NCI-H2029 (cell line): ENCODE measurements at places on chromosomes 1 and 21.

DNA sequence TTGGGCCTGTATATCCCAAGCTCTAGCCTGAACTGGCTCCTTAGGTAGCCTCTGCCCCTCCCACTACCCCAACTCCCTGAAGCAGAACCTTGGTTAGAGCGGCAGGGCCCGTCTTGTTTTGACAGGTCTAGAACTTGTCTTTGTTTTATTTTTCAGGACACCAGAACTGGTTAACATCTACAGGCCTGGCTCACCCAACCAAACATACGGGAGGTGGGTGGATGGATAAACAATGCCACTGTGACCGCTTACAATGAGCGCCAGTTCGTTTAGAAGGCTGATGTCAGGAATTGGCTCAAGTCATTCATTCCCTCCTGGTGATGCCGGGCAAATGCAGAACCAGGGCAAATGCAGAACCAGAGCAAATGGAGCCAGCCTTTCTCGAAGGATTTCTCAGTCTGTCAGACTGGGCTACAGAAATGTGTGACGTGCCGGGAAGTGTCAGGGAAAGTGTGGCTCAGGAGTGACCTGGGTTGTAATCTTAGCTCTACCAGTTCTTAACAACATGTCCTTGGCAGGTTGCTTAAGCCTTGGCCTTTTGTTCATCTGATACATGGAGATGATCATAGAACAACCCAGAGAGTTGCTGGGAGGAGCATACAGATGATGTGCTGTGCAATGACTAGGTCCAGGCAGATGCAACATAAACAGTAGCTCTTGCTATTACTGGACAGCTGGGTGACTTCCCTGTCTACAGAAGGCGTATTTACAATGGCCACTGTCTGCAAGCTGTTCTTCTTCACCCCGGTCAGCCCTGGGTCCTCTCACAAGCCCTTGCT, 30.5 kb upstream of the BTG2 start:
- no peak for DNase-seq

DNA sequence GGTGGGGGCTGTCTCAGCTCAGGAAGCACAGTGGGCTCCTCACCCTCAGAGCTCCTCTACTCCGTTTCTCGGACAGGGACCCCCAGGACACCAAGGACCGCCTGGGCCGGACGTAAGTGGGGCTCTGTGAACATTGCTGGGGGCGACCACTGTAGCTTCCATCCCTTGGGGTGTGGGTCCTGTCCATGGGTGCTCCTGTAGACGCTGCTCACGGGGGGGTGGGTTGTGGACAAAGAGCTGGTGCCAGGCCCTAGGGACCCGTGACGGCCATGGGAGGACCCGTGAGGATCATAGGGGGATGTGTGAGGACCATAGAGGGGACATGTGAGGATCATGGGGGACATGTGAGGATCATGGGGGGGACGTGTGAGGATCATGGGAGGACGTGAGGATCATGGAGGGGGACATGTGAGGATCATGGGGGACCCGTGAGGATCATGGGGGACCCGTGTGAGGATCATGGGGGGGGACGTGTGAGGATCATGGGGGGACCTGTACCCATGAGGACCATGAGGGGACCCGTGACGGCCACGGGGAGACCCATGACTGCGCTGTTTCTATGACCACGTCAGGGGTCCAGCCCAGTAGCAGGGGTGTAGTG, 18.1 kb downstream of the COL6A1 start:
- DNase-seq: no peak

DNA sequence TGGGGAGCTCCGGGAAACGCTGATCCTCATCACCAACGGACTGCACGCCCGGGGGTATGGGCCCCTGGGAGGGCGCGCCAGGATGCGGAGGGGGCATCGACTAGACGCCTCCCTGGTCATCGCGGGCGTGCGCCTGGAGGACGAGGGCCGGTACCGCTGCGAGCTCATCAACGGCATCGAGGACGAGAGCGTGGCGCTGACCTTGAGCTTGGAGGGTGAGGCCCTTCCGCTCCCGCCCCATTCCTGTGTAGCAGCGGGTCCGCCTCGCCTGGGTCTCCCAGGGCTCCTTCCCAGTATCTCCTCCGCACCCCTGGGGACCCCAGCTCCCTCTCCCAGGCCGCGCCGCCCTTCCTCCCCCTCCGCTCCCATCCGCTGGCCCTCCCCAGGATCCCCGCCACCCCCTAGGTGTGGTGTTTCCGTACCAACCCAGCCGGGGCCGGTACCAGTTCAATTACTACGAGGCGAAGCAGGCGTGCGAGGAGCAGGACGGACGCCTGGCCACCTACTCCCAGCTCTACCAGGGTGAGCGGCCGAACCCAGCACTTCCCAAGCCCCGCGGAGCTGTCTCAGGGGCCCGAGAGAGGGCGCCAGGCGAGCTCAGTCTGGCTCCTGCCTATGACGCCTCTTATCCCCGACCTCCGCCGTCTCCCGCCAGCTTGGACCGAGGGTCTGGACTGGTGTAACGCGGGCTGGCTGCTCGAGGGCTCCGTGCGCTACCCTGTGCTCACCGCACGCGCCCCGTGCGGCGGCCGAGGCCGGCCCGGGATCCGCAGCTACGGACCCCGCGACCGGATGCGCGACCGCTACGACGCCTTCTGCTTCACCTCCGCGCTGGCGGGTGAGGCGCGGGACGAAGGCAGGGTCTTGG, 5.0 kb downstream of the HAPLN2 start:
- no peak for DNase-seq

- DNase-seq: no peak
These were observed 586.5 kb downstream of the PTBP2 start for GRCh38 chr1:97308131-97308530.

GRCh38 chr1:202561726-202562443, 148.4 kb downstream of the SYT2 start:
- DNase-seq: no peak

DNA sequence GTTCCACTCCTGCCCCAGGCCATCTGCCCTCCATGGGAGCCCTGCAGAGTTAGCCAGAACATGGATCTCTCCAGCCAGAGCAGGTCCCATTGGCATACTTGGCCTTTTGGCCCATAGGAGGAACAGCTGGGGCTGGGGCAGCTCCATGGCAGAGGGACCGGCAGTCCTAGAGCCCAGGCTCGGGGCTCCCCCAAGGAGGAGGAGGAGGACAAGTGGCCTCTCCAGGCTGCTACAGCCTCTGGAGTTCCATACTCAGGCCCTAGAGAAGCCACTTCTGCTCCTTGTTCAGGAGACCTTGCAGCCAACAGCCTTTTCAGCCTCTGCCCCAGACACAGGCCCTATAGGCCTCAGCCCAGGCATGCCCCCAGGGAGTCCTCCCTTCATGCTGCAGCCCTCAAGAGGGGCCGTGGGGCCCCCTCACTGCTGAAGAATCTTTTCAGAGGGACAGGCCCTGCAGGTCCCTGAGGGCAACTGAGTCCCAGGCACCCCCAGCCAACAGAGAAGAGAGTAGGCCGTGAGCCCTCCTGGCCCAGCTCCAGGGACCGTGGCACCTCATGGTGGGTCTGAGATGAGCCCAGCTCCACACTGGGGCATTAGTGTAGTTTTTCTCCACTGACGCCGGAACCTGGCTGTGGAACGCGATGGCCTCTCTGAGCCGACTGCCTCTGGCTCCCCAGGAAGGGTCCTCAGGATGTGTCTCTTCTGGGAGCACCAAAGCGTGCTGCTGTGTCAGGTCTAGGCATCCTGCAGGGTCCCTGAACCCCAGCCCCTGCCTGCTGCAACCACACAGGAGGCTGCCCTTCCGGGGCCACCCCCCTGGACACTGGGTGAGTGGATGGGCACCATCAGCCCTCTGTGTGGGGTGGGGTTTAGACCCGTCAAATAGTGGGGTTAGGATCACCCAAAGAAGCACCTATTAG, 297.6 kb upstream of the VAMP3 start:
- no peak for DNase-seq

GRCh38 chr21:34536311-34536710, 24.3 kb upstream of the KCNE1 start:
- no peak for DNase-seq

DNA sequence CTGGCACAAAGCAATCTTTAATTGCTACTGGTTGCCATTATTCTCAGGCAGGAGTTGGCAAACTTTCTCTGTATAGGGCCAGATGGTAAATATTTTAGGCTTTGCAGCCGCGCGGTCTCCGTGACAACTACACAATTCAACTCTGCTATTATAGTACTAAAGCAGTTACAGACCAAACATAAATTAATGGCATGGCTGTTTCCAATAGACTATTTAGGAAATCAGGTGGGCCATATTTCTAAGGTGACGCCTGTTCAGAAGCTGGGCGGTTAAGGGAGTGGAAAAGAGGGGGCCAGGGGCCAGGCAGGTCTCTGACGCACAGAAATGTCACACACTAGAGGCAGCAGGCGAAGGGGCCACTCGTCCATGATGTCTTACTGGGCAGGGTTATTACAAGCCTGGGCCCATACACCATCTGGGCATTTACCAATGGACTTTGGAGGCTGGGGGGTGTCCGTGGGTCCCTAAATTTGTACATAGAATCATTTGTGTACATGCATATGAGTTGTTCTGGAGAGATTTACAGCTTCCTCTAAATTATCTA, 80.1 kb downstream of the STUM start:
- DNase-seq: no peak

GRCh38 chr1:148264374-148265276, 112.5 kb upstream of the NBPF11 start:
- no peak for DNase-seq

DNA sequence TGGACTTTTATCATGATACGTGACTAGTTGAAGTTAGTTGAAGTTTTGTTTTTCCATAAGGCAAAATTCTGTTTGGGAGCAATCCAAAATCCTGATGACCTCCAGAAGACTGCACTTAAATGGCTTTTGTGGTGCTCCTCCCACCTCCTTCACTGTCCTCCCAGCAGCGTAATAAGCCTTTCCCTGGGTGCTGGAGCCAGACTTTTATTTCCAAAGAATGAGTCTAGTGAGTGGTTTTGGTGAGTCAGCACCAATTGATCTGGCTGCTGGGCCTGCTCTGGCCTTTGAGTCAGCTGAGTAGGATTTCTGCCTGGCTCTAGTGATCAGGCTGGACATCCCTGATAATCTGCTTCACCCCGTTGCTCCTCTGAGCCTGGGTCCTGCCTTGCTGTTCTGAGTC, 21.7 kb upstream of the KCND3 start:
- DNase-seq: no peak

DNA sequence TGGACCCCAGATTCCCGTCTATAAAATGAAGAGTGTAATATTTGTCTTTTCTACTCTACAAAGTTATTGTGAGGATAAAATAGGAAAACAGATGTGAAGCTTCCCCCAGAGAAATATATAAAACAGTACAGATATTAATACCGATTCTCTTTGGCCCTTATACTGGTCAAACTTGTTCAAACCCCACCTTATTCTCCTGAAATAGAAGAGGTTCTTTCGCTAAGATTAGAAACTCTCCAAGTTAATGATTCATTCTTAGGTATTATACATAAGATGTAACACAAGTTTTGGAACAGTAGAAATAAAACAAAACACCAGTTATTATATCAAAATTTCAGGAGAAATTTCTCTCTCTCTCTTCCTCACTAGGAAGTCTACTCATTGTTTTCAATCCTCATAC, 852.4 kb upstream of the ADAMTS5 start:
- no peak for DNase-seq

- DNase-seq: peak; percentile 96
These were observed 58.3 kb downstream of the ERG start for GRCh38 chr21:38439957-38440356.

GRCh38 chr21:18163956-18164355, 80.7 kb upstream of the CHODL start:
- no peak for DNase-seq

DNA sequence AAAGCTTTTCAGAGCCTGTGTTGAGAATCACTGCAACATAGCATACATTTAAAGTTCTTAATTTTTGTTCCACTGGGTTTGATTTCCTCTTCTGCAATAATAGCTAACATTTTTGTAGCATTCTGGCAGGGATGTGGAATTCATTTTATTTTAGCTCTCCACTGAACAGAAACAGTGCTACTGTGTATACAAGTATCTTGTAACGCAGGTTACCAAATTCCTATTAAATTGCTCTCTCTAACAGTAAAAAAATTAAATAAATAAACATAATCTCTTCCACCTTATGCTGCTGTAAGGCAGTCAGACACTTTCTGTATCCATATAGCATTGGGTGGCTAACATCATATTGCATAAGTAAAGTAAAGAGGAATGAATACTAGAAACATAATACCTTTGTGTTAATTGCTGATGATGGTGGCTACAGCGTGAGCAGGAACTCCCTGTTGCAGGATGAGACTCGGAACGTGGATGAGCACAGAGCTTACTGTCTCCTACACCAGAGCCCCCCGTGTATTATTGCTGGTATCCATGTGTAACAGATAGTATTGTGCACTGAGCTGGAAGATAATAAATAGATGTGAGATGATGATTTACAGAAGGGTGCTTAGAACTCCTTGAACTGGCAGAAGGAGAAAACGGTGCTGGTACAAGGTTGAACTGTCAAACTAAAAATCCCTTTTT, 276.9 kb upstream of the SNX7 start:
- DNase-seq: no peak

DNA sequence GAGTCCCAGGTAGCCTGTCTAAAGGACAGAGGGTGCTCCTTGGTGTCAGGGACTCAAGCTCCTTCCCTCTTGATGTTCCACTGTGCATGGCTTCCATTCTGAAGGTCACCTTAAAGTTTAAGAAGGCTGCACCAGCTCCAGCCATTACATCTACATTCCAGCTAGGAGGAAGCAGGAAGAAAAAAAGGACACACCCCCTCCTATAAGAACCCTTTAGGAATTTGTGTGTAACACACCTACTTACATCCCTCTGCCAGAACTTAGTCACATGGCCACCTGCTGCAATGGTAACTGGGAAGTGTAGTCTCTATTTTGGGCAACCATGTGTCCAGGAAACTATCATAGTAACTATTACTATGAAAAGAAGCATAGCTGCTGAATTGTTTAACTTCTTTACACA, 161.6 kb upstream of the KLHDC7A start:
- DNase-seq: no peak

- DNase-seq: no peak
These were observed 1.0 kb downstream of the PDXK start for GRCh38 chr21:43719748-43720538.

DNA sequence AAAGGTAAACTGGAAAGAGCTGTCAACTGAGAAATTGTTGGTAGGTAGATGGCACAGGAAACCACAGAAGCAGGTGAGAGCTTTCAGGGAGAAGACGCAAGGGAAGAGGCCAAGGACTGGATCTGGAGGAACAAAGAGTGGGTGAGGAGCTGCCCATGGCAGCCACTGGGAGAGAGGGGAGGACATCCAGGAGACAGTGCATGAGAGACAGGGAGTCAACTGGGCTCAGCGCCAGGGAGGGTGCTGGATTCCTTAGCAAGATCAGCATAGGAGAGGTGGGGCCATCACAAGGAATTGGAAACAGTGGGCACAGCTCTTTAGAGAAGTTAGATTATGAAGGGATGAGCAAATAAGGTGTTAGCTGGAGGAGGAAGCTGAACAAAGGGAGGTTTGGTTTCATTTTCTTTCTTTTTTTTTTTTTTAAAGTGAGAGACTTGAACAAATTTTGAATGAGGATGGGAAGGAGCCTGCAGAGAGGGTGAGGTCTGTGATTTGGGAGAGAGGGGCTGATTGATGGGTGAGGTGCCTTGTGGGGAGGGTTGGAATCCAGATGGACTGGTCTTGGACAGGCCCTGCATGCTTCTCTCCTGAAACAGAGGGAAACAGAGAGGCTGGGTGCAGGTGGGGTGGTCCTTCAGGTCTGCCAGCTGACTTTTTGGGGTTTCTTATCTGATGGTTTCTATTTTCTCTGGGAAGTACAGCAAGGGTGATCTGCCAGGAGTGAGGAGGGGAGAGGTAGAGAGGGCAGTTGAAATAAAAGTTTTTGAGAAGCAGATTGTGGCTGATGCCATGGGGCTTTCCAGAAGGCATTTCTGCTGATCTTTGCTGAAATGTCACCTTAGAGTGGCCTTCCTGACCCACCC, 5.4 kb downstream of the CYP4B1 start:
- peak; percentile 43 for DNase-seq

- DNase-seq: no peak
These were observed 41.0 kb downstream of the PKP1 start for GRCh38 chr1:201324306-201324705.

- no peak for DNase-seq
These were observed 96.2 kb downstream of the FASLG start for GRCh38 chr1:172755099-172755498.
